NCI-H1105 (cell line): ENCODE measurements at places on chromosomes 11 and 22.

DNA sequence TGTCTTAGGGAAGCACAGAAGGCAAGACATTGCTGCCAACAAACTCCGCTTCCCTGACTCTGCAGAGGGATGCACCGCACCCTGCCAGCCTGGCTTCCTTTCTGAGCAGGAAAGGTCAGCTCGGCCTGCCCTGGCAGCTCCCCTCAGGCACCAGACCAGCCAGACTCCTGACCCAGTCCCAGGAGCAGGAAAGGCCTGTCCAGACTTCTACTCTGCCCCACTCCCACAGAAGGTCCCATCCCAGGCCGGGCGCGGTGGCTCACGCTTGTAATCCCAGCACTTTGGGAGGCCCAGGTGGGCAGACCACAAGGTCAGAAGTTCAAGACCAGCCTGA, 17.7 kb downstream of the ARRB1 start:
- no peak for DNase-seq

GRCh38 chr11:94785509-94785908, 17.4 kb downstream of the AMOTL1 start:
- DNase-seq, result no peak

- no peak for DNase-seq
Measured at GRCh38 chr11:94181943-94182342, 53.3 kb downstream of the PANX1 start.

- DNase-seq, result no peak
Measured at GRCh38 chr22:20203552-20204201, 52.8 kb upstream of the CCDC188 start.

GRCh38 chr22:41240377-41241132, at the start of gene CHADL:
CHADL (minus strand) TSS chr22:41240931; CDS start chr22:41240881, 50 bp downstream.
- DNase-seq, result no peak

GRCh38 chr11:93067881-93068390, 98.5 kb downstream of the MTNR1B start:
- DNase-seq, result no peak

DNA sequence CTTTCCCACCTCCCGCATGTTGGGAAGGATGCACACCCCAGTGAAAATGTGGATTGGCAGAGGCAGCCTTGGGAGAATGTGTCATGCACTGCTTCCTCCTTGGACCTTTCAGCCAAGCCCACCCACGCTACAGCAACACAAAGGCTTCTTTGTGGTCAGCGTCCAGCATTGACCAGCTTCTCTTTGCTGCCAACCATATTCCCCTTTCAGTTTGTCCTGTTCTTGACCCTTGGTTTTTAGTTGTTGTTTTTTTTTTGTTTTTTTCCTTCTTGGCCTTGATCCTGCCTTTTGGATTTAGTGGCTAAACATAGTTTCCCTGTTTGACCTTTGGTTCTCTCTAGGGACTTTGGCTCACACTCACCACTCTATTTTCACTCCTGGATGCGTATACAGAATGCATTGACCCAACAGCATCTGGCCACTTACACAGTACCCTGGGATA, 573.6 kb downstream of the INSC start:
- DNase-seq, result no peak

DNA sequence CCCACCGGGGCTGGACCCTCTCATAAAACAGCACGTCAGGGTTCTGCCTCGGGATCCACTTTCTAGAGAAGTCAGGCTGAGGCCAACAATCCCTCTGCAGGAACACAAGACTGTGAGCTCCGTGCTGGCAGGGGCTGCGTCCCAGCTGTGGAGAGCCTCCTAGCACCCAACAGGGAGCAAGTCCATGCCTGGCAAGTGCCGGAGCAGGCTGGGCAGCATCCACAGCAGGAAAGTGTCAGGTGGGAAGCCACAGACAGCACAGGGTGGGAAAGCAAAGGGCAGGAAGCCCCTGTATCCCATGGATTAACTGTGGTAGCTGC, 682.3 kb downstream of the TBC1D22A start:
- no peak for DNase-seq

DNA sequence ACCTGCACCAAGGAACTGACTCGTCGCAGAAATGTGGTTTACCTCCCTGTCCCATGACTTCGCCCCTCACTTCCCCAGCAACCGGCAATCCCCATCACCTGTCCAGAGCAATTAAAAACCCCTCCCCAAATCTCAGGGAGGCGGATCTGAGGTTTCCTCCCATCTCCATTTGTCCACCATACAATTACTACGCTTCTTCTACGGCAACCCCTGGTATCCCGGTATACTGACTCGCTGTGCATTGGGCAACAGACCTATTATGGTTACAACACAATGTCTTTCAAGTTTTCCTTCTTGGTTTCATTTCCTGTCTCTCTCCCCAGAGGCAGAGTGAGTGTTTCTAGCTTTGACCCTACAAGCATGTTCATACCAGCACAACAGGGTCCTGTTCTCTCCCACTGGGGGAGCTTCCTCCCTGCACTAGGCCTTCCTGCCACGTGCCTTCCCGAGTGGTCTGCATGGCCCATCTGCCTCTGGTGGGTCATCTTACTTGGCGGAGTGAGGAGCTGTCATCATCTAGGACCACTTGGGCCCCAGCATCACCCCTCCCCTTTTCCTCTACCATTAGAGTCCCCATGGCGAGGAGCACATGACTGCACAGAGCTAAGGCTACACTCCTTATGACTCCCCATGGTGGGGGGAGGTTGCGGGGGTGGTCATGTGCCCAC, 30.3 kb upstream of the NAP1L4 start:
- no peak for DNase-seq

DNA sequence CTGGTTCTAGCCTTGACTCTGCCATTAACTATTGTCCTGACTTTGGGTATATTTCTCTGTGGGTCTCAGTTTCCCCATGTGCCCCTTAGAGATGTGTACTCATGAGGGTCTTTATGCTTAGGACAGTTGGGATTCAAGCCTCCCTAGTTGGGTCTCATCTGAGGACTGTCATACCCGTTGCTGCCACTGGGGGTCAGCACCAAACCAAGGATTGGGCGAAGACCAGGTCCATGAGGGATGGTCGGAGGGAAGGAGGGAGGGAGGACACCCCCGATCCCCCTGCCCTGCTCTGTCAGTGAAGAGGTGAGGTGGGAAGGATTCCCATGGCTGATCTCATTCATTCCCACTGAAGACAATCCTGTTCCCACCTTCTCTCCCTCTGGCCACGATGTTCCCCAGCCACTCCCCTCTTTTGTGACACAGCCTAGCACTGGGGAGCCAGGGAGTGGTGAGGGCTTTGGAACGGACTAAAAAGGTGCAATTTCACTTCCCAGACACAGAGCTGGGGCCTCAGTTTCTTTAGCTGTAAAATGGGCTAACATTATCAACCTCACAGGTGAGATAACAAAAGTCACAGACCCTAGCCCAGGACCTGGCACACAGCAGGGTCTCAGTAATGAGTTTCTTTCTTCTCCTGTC, 12.4 kb upstream of the KLHL35 start:
- DNase-seq, result peak; percentile 28

- DNase-seq, result no peak
Measured at GRCh38 chr11:67999201-67999629, 4.7 kb downstream of the UNC93B1 start.

- DNase-seq, result no peak
Measured at GRCh38 chr11:7893796-7894195, 37.3 kb downstream of the OR10A6 start.

GRCh38 chr11:61057615-61058014, 44.7 kb upstream of the CD5 start:
- DNase-seq, result no peak

DNA sequence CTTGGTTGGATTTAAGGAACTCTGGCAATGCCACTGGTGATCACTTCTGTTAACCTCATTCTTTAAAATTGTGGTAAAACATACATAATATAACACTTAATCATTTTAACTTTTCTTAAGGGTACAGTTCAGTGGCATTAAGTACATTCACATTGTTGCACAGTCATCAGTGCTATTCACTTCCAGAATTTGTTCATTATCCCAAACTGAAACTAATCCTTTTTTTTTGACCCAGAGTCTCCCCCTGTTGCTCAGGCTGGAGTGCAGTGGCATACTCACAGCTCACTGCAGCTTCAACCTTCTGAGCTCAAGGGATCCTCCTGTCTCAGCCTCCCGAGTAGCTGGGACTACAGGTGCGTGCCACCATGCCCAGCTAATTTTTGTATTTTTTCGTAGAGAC, 10.6 kb downstream of the ELF5 start:
- no peak for DNase-seq

DNA sequence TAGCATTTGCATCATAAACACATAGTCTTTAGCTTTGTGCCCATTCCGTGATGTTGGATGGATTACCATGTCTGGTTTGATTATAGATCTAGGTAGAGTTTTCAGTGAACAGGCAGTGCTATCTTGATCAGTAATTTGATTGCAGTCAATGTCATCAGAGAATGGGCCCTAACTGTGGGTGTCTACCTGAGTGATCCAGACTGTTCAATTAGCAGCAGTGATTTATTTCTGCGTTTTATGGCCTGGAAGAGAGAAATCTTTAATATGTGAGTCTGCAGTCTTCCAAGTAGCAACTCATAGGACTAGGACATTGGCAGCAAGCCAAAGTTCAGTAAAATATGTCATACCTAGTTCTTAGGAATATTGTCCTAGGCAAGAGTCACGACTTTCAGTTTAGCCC, 80.3 kb downstream of the CASP12 start:
- no peak for DNase-seq

DNA sequence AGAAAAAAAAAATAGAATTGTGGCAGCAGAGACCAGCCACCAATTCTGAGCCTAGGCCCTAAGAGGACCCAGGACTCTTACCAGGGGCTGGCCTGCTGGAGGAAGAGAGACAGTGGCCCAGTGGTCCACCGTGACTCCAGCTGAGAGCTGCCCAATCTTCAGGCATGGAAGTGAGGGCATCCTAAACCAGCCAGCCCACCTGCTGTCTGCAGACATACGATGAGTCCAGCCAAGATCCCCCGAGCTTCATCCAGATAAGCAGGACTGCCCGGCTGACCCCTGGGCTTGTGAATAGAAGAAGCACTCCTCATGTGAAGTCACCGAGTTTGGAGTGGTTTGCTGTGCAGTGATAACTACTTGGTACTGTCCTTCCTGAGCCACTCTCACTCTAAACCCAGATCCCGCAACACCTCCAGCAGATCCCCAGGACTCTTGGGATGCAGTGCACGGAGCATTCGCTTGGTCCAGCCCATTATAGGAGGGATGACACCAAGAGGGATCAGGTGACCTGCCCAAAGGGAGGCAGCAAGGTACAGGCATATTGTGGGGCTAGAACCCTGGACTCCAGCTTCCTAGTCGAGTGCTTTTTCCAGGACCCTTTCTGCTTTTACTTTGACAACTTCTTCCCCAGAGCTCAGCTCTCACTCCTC, 41.7 kb upstream of the FGF3 start:
- DNase-seq, result no peak

DNA sequence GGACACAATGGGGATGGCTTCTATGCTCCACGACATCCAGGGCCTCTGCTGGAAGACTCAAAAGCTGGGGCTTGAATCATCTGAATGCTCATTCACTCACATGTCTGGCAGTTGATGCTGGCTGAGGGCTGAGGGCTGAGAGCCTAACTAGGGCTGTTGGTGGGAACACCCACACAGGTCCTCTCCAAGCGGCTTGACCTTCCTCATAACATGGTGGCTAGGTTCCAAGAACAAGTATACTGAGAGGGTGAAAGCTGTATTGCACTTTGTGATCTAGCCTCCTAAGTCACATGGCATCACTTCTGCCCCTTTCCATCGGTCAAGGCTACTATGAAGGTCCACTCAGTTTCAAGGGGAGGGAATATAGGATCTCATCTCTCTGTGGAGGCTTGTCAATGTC, 7.5 kb downstream of the TMEM151A start:
- no peak for DNase-seq

- no peak for DNase-seq
Measured at GRCh38 chr11:70575396-70576060, 177.2 kb downstream of the CTTN start.

DNA sequence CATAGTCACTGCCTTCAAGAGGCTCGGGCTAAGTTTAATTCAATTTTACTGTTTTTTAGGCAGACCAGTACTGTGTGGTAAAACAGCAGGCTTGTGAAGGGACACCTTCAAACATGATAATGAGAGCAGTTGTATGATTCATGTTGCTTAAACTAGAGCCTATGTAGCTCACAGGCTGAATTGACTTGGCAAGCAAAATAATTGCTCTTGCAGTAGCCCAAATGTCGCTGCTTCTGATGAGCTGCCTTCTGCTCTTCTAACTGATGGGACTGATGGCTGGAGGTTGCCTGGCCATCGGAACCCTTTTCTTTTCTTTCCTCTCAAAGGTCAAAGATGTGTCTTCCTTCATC, 137.6 kb downstream of the MAML2 start:
- no peak for DNase-seq

DNA sequence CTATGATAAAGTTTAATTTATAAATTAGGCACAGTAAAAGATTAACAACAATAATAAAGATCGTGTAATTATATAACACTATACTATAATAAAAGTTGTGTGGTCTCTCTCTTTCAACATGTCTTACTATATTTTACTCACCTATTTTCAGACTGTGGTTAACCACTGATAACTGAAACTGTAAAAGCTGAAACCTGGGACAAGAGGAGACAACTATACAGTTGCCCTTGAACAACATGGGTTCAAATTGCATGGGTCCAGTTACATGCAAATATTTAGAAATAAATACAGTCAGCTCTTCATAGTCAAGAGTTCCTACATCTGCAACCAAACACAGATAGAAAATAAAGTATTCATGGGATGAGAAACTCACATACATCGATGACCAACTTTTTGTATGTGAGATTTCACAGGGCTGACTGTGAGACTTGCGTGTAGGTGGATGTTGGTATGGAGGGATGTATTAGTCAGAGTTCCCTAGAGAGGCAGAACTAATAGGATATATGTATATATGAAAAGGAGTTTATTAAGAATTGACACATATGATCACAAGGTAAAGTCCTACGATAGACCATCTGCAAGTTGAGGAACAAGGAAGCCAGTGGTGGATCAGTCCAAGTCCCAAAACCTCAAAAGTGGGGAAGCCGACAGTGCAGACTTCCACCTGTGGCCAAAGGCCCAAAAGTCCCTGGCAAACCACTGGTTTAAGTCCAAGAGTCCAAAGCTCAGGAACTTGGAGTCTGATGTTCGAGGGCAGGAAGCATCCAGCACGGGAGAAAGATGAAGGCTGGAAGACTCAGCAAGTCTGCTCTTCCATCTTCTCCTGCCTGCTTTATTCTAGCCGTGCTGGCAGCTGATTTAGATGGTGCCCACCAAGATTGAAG, 359.5 kb downstream of the INSC start:
- DNase-seq, result no peak

DNA sequence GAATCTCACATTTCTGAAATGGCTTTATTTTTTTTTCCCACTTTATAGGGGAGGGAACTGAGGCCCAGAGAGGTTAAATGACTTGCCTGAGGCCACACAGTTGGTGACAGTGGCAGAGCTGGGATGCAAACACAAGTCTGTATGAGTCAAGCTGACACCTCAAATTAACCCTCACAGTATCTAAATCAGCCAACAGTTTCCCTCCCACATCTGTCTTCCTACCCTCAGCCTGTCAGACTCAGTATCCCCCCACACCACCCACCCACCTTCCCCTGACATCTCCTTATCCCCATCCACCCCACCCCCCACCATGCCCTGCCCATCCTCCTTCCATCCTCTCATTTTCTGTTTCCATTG, 95.2 kb downstream of the TP53I11 start:
- DNase-seq, result no peak

- no peak for DNase-seq
Measured at GRCh38 chr11:3644817-3645235, at the start of gene ART1. ART1 (plus strand) TSS chr11:3645128; CDS start chr11:3659214, 14,086 bp downstream.

GRCh38 chr11:117670443-117670842, 126.6 kb downstream of the DSCAML1 start:
- no peak for DNase-seq
